ENCODE measurements at places on chromosomes 5 and 9.

GRCh38 chr5:44932922-44933585 is 124.3 kb downstream of the MRPS30 start:
- no peak for DNase-seq

- no peak for DNase-seq
Measured at GRCh38 chr9:127050591-127051001, 71.8 kb downstream of the ANGPTL2 start.

- no peak for DNase-seq
Measured at GRCh38 chr5:90311401-90311800, 98.2 kb downstream of the CETN3 start.

DNA sequence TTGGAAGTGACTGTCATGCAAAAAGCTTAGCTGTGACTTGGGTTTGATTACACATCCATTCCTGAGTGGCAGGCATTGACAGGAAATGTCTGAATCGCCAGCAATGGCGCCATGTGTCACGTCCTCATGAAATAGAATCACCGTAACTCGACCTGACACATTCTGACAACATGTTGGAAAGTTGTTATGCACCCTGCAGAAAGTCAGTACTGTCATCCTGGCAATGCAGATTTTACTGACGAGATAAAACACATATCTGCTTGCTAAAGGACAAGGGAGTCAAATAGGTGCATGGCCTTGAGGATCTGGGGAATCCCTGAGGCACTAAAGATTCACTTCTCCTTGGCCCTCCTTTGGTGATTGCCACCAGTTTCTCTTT is 344.2 kb downstream of the SPATA31D1 start:
- no peak for DNase-seq

- DNase-seq, result no peak
Measured at GRCh38 chr5:68421485-68422220, 206.1 kb downstream of the PIK3R1 start.

DNA sequence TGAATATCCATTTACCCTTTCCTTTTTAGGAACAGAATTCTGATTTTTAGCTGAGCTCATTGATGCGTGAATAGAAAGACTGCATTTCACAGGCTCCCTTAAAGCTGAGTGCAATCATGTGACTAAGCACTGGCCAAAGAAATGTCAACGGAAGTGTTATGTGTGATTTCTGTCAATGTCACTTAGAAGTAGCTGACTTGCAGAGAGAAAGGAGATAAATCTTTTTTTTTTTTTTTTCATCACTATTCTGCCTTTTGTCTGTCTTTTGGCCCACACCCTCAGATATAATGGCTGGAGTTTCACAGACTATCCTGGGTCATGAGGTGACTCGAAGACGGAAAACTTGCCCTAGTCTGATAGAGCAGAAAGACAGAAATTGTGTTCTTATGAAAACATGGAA is 39.3 kb upstream of the SLC27A6 start:
- no peak for DNase-seq
